Spinal cord (tissue), 10 donors: ENCODE measurements at places on chromosomes 3 and 15.
A peak's percentile ranks its signal among the peaks of the same experiment; 100 is the strongest.

DNA sequence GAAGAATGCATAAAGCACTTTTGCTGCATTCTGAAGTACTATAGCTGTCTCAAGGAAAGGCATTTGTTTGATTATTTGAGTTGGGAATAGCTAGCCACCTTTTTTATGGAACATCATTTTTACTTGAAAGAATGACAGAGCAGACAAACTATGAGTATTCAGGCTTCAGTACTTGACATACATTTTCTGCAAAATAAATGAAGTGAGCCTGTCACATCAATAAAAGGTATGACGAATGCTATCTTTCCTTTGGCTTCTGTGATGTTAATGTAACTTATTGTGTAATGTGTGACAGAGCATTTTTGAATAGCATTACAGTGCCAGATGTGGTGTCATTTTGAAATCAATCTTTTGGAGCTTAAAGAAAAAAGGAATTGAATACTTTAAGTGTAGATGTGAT lies 440.3 kb upstream of the ONECUT1 start:
- no peak overlapping the region for H3K4me3 ChIP-seq
- H3K27me3 ChIP-seq, result no peaks in the 10 kb centered on the region
- H3K27ac ChIP-seq, result no peak overlapping the region
- no peak for DNase-seq
- H3K4me1 ChIP-seq, result no peaks in the 10 kb centered on the region

DNA sequence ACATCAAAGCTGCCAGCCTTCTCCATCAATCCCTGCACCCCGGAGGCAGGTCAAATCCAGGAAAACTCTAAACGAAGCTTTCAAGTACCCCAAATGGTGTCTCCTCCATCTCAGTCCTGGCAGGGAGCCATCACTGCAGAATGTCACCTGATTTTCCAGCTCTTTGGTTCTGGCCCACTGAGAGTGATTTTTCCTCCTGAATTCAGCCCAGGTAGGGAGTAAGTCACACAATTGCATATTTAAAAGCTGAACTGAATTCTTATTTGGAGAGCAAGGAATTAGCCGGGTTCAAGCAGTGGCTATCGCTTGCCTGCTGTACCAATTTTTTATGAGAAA lies 5.3 kb downstream of the RFTN1 start:
- H3K36me3 ChIP-seq, result no peaks in the 10 kb centered on the region
- no peak overlapping the region for H3K4me3 ChIP-seq
- no peak overlapping the region for H3K27ac ChIP-seq
- H3K27me3 ChIP-seq, result peaks cover 8% of the 10 kb centered on the region
- H3K4me1 ChIP-seq, result peaks cover 21% of the 10 kb centered on the region

GRCh38 chr3:63538919-63539318 lies 113.6 kb upstream of the SNTN start:
- no peak overlapping the region for H3K27ac ChIP-seq
- H3K27me3 ChIP-seq, result no peaks in the 10 kb centered on the region
- no peaks in the 10 kb centered on the region for H3K4me1 ChIP-seq
- no peaks in the 10 kb centered on the region for H3K36me3 ChIP-seq

- H3K27me3 ChIP-seq, result no peaks in the 10 kb centered on the region
- H3K4me1 ChIP-seq, result no peaks in the 10 kb centered on the region
- no peak overlapping the region for H3K27ac ChIP-seq
- DNase-seq, result no peak
- H3K36me3 ChIP-seq, result no peaks in the 10 kb centered on the region
- H3K4me3 ChIP-seq, result no peak overlapping the region
These were observed 18.8 kb downstream of the ARHGEF26 start for GRCh38 chr3:154139996-154140436.

GRCh38 chr3:78497767-78498166 lies 1270.0 kb downstream of the ROBO1 start:
- no peak overlapping the region for H3K27ac ChIP-seq
- no peaks in the 10 kb centered on the region for H3K27me3 ChIP-seq
- DNase-seq, result no peak
- H3K36me3 ChIP-seq, result no peaks in the 10 kb centered on the region
- H3K4me1 ChIP-seq, result no peaks in the 10 kb centered on the region
- H3K4me3 ChIP-seq, result no peak overlapping the region

DNA sequence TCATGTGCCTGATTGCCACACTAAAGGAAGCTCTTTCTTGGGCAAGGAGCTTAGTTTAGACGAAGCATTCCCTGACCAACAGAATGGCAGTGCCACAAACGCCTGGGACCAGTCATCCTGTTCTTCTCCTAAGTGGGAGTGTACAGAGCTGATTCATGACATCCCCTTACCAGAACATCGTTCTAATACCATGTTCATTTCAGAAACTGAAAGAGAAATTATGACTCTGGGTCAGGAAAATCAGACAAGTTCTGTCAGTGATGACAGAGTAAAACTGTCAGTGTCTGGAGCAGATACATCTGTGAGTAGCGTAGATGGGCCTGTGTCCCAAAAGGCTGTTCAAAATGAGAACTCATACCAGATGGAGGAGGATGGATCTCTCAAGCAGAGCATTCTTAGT lies 18.4 kb downstream of the SENP5 start:
- no peaks in the 10 kb centered on the region for H3K4me1 ChIP-seq
- H3K4me3 ChIP-seq, result no peak overlapping the region
- H3K36me3 ChIP-seq, result peaks cover 8% of the 10 kb centered on the region
- DNase-seq, result no peak
- H3K27me3 ChIP-seq, result no peaks in the 10 kb centered on the region

- no peak overlapping the region for H3K27ac ChIP-seq
- no peak overlapping the region for H3K4me3 ChIP-seq
- H3K4me1 ChIP-seq, result no peaks in the 10 kb centered on the region
- DNase-seq, result no peak
- H3K27me3 ChIP-seq, result no peaks in the 10 kb centered on the region
These were observed 39.0 kb downstream of the SLC25A36 start for GRCh38 chr3:140980663-140981062.

GRCh38 chr3:37456270-37456708 lies 281.9 kb upstream of the LRRFIP2 start:
- peaks cover 48% of the 10 kb centered on the region for H3K4me1 ChIP-seq
- DNase-seq, result no peak
- H3K4me3 ChIP-seq, result no peak overlapping the region

- no peaks in the 10 kb centered on the region for H3K4me1 ChIP-seq
- no peaks in the 10 kb centered on the region for H3K27me3 ChIP-seq
- no peak overlapping the region for H3K27ac ChIP-seq
- H3K36me3 ChIP-seq, result no peaks in the 10 kb centered on the region
- H3K4me3 ChIP-seq, result no peak overlapping the region
These were observed 549.9 kb upstream of the DPPA4 start for GRCh38 chr3:109887293-109887692.

DNA sequence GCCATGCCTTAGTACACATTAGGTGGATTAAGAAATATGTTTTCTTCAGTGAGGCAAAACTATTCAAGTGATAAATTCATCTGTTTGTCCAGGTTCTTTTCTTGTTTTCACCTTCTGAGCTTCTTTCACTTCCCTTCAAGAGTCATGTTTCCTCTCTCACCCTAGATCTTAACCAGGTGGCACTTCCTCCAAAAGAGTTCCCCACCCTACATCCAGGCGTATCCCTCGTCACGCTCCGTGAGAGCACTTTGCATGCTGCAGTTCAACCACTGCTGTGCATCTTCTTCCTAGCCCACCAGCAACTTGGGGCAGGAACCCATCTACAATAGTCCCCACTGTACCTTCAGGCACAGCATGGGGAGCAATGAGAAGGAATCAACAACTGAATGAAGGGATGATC lies 28.9 kb downstream of the OSBPL10 start:
- H3K27ac ChIP-seq, result no peak overlapping the region
- H3K4me3 ChIP-seq, result no peak overlapping the region
- no peaks in the 10 kb centered on the region for H3K27me3 ChIP-seq

DNA sequence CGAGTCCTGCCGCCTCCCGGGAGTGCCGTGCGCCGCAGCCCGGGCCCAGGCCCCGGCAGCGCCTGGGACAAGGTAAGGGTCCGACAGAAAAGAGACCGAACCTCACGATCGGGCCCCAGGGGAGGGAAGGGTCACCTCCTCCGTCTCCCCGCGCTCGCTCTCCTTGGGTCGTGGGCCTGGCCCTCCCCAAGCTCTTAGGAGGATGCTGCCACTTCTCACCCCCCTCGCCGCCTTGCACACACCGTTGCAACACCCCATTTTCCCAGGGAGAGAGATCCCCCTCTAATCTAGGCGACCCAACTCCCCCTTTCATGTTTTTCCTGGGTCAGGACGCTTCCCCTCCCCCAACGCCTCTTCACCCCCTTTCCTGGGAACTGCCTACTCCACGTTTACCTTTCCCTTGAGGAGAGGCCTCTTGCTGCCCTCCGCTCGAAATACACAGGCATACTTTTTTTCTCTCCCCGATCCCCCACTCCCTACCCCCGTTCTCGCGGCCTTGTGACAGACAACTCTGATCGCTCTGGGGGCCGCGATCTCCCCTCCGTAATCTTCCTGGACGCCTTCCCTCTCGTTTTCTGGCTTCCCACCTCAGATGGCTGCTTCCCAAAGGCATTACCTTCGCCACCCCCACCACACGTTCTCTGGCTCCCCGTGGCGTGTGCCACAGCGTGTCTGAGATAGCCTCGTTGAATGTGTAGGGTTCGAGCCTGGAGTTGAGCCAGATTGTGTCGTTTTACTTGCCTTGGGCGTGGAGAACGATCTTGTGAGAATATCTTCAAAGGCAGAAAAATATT lies 688 bp downstream of the SETD5 start:
- peaks cover 12% of the 10 kb centered on the region for H3K4me1 ChIP-seq
- H3K4me3 ChIP-seq, result peak overlapping the region; percentile 98
- no peak for DNase-seq
- H3K36me3 ChIP-seq, result peaks cover 4% of the 10 kb centered on the region
- H3K27me3 ChIP-seq, result no peaks in the 10 kb centered on the region
- peak overlapping the region; percentile 98 for H3K27ac ChIP-seq

DNA sequence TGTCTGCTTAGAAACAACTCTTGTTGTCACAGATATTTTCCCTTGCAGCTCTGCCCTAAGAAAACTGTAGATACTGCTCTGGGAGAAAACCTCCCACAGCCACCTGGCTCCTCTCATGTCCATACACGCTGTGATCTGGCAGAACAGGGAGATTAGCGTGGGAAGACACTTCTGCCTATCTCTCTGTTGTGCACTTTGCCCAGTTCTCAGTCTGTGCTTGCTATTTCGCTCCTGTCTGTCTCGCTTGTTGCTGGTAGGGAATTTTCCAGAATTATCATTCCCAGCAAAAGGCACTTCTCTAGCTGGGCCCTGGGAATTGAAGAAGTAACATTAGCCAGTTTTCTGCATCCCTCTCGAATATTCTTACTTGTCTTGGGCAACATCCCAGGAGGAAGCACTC lies 8.1 kb upstream of the GATM start:
- H3K4me1 ChIP-seq, result peaks cover 3% of the 10 kb centered on the region
- H3K27ac ChIP-seq, result no peak overlapping the region
- no peaks in the 10 kb centered on the region for H3K36me3 ChIP-seq
- no peak for DNase-seq

- no peak overlapping the region for H3K27ac ChIP-seq
- H3K4me3 ChIP-seq, result no peak overlapping the region
- no peak for DNase-seq
- H3K27me3 ChIP-seq, result no peaks in the 10 kb centered on the region
These were observed 54.8 kb downstream of the ZNF609 start for GRCh38 chr15:64515196-64515595.

DNA sequence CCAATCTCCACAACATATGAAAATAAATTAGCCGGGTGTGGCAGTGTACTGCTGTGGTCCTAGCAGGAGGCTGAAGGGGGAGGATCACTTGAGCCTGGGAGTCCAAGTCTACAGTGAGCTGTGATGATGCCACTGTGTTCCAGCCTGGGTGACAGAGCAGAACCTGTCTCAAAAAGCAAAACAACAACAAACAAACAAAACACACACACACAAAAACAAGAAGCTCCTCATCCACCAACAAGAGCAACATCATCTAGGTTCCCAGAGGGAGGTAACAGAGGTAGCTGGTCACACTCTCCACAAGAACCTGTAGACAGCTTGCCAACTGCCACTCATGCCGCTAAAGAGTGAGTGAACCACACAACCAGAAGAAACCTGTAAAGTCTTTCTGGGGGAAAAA lies 34.8 kb downstream of the PTPN9 start:
- H3K27ac ChIP-seq, result no peak overlapping the region
- no peaks in the 10 kb centered on the region for H3K36me3 ChIP-seq
- no peak for DNase-seq
- H3K4me3 ChIP-seq, result no peak overlapping the region
- H3K4me1 ChIP-seq, result no peaks in the 10 kb centered on the region

- no peaks in the 10 kb centered on the region for H3K27me3 ChIP-seq
- H3K4me1 ChIP-seq, result peaks cover 6% of the 10 kb centered on the region
- no peaks in the 10 kb centered on the region for H3K36me3 ChIP-seq
- no peak overlapping the region for H3K4me3 ChIP-seq
- no peak overlapping the region for H3K27ac ChIP-seq
These were observed 4.2 kb upstream of the CHL1 start for GRCh38 chr3:192215-192929.

- H3K27me3 ChIP-seq, result no peaks in the 10 kb centered on the region
- DNase-seq, result no peak
- peaks cover 2% of the 10 kb centered on the region for H3K36me3 ChIP-seq
- no peak overlapping the region for H3K27ac ChIP-seq
- H3K4me3 ChIP-seq, result no peak overlapping the region
These were observed 133.1 kb upstream of the PLXNA1 start for GRCh38 chr3:126849768-126850167.

- no peak for DNase-seq
- H3K4me3 ChIP-seq, result no peak overlapping the region
- H3K27me3 ChIP-seq, result no peaks in the 10 kb centered on the region
- no peaks in the 10 kb centered on the region for H3K36me3 ChIP-seq
These were observed 339.1 kb downstream of the FHIT start for GRCh38 chr3:60912142-60912541.

- H3K4me1 ChIP-seq, result peaks cover 10% of the 10 kb centered on the region
- H3K4me3 ChIP-seq, result no peak overlapping the region
- no peaks in the 10 kb centered on the region for H3K36me3 ChIP-seq
- no peak overlapping the region for H3K27ac ChIP-seq
- no peaks in the 10 kb centered on the region for H3K27me3 ChIP-seq
- no peak for DNase-seq
These were observed 126.5 kb downstream of the FMN1 start for GRCh38 chr15:33068007-33068481.

- DNase-seq, result peak; percentile 49
- no peaks in the 10 kb centered on the region for H3K4me1 ChIP-seq
- H3K36me3 ChIP-seq, result no peaks in the 10 kb centered on the region
- no peaks in the 10 kb centered on the region for H3K27me3 ChIP-seq
These were observed 169.7 kb upstream of the TMCO5A start for GRCh38 chr15:37764733-37765191.

DNA sequence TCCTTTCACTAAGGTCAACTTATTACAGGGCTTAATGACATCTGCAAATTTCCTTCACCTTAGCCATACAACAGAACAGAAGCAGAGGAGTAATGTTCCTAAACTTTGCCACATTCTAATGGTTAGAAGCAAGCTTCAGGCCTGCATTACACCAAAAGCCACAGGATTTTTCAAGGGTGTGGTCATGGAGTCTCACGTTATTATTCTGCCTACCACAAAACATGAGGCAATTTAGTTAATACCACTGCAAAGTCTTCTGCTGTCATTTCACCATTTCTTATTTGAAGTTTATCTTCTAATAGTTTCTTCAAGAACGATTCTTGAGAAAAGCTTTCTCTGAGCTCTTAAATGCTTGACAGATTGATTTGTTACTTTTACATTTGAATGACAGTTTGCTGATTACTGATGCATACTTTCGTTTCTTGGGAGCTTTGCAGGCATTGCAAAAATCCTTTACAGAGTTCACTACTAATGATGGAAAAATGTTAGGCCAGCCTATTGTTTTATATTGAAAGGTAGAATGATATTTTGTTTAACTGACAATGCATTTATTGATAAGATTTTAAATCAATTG lies 1257.1 kb downstream of the NSUN3 start:
- no peak overlapping the region for H3K4me3 ChIP-seq
- H3K4me1 ChIP-seq, result no peaks in the 10 kb centered on the region
- H3K27me3 ChIP-seq, result no peaks in the 10 kb centered on the region
- DNase-seq, result no peak
- H3K36me3 ChIP-seq, result no peaks in the 10 kb centered on the region
